Muscle of back (tissue), 13 donors: ENCODE measurements at places on chromosomes 1 and 21. TPM values are rescaled to one million over a fixed set of nuclear protein-coding genes. Genes with fewer than 3 reads are reported as not detected.

DNA sequence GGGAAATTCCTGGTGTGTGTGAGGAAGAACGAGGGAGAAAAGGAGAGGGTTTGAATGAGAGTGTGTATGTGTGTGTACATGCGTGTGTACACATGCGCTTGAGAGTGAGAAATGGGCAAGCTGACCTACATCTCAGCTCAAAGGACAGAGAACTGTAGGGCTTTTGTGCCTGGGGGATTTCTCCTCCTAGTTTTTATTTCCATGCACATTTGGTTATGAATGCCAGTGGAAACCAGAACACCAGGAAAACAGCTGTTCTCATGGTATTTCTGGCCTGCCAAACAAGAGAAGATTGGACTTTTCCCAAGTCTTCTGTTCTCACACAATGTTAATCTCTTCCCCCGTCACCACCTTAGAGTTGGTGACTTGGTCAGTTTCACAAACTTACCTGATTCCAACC lies 45.2 kb downstream of the SLC44A3 start:
- peak; percentile 79 for DNase-seq

DNA sequence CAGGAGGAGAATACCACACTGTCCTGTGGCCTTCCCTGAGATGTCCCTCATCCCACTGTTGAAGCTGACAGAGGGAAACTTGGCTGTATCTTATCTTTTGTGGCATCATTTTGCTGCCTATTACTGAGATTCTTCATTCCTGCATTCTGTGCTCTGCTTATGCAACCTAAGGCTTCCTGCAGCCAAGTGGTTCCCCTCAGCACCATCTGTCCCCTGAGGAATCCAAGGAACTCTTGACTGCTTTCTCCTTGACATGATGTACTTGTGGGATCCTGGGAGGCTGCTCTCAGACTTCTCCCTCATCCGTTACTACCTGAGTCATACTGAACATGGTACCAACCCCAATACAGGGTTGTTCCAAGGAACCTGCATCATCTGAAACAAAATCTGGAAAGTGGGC lies 21.1 kb upstream of the RIMKLA start:
- DNase-seq: no peak

DNA sequence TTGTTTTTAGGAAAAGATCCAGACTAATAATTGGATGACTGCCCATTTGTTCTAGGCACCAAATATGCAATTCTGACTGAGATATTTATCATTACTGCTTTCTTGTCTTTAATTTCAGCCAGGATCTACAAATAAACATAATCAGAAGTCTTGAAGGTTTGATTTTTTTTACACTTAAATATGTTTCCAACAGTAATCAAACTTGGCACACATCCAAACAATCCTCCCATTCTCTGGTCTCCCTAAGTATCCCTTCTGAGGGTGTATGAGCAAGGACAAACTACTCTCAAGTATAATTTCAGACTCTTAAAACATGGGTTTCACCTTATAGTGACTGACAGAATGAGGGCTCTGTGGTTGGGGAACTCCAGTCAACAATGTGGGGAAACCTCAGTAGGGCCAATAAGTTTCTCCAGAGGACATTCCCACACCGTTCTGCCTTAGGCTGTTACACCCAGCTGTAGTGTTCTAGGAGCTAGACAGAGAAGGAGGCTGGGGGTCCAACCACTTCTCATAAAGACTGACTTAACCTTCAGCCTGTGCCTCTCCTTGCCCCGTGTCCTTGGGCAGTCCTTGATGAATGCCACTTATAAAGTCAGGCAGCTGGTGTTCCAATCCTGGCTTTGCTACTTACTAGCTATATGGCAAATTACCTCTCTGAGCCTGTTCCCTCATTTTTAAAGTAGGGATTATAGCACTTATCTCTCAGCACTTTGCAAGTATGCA lies 1.5 kb upstream of the PALMD start:
- no peak for DNase-seq

DNA sequence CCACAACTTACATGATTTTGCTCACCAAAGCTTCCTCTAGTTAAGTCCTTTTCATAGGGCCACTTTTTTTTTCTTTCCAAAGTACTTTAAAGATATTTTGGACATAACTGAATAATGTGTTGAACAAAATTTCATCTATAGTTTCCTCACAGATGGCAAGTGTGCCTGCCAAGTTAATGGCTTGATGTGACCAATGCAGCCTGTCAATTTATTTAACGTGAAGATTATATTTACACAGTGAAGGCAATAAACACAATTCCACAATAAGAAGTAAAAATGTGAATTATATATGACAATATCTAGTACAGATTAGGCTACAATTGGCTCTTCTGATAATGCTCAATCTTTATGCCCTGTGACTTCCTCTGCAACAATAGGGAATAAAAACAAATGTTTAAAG lies 18.0 kb downstream of the CLCA2 start:
- no peak for DNase-seq

DNA sequence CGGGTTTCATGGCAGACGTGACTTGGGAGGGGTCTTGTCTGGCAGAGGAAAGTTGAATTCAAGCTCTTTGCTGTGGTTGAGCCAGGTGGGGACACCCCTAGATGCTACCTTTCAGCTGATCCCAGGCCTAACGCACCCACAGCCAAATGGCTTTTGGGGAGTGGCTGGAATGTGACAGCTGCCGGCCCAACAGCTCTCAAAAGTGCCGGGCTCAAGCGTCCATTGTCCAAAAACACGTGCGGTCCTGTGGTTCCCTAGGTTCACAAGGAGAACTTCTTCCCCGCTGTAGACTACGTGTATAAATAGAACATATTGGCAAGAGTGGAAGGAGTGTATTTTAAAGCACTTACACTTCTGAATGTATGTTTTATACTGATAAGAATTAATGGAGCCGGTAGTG lies 87.1 kb upstream of the ARHGEF16 start:
- no peak for DNase-seq

DNA sequence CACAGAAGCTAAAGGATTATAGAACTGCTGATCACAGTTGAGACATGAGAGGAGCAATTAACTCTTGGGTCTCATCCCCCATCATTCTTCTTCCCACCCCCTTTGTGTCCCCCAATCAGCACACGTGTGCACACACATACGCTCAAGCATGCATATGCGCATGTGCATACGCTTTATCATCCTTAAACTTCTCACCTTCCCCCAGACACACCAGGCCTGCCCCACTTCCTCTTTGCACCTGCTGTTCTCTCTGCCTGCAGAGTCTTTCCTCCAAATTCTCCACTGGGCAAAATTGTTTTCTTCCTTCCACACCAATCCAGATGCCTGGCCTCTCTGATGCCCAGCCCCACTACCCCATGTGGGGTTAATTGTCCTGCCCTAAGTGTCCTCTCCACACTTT lies 13.0 kb upstream of the KCND3 start:
- DNase-seq: no peak

DNA sequence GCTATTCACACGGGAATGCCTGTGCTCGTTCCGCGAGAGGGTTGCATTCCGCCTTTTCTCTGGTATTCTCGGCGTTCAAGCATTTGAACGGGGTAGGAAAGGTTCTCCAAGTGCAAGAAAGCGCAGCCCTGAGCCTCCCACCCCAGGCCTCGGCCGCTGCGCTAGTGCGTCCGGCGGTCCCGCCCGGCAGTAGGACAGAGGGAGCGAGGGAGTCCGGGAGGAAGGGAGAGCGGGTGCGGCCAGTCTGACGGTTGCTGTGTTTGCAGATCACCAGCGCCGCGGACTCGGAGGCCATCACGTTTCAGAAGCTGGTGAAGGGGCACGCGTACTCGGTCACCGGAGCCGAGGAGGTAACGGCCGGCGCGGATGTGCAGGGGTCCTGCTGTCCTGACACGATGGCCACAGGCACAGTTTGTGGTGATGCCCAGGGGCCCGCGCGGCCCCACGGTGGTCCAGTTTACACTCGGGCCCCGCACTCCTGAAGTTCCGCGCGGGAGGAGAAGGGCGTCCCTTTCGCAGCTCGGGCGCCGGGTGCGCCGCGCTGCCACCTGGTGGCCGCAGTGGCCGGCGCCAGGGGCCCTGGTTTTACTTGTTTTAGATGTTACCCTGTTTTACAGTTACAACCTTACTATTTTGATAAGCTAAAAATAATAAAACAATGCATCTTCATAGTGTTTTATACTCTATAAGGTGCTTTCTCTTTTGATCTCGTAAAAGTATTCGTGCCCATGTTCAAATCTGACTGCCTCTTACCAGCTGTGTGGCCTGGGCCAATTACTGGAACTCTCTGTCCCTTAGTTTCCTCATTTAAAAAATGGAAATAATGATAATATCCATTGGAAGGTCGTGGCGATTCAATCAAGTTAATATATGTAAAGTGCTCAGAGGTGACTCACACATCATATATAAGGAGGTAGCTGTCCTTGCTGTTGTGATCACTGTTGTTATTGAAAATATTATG lies 36.7 kb downstream of the CAPN2 start:
- peak; percentile 58 for DNase-seq

The ZNF678 gene
- polyA plus RNA-seq: 8.2 TPM

The CELA2A gene
- polyA plus RNA-seq: 0.20 TPM

The SPRR2E gene
- polyA plus RNA-seq: not detected

The MXRA8 gene
- 75.2 TPM for polyA plus RNA-seq

The ICOSLG gene
- polyA plus RNA-seq: 6.9 TPM

The GJB3 gene
- polyA plus RNA-seq: not detected

The GNG4 gene
- 0.74 TPM for polyA plus RNA-seq
